ENCODE measurements at places on chromosomes 3 and 15. TPM values are rescaled to one million over a fixed set of nuclear protein-coding genes. Genes with fewer than 3 reads are reported as not detected.

Gene GATM
- total RNA-seq, result 3.5 TPM

Gene C3orf20
- total RNA-seq, result not detected

Gene BNC1
- not detected for total RNA-seq

Gene OR4F6
- not detected for total RNA-seq

Gene CMTM6
- 66.7 TPM for total RNA-seq

Gene WHAMM
- 9.1 TPM for total RNA-seq

- no peak for DNase-seq
These were observed 81.9 kb downstream of the LRRFIP2 start for GRCh38 chr3:37092484-37092883.

DNA sequence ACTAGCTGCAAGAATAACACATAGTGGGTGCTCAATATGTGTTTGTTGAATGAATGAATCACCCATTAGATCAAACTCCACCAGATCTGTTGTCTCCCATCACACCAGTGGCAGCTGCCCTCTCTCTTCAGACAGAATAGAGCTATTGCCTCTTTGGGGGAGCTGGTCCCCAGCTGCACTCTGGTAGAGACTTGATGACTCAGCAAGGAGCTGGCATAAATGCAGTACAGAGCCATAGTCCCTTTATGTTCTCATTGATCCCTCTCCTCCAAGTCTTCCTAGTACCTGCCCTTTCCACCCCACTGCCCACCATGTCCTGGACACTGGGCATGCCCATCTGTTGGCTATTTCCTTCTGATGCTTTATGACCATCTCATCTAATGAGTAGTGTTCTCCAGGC lies 361.9 kb downstream of the LRTM1 start:
- no peak for DNase-seq

DNA sequence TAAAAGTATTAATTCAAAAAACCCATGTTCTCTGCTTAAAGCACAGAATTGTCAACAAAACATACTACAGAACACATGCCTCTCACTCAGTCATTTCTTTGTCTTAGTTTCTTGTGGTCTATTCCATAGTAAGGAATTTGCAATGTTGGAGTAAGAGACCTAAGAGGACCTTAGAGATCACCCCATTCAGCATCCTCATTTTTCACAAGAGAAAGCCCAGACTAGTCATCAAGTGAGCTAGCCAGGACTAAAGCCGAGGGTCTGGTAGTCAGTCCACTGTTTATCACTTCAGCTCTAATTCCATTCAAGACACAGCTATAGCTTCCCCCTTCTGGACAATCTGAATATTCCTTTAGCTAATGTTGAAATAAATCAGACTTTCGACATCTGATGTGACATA lies 601.1 kb downstream of the FHIT start:
- DNase-seq, result no peak

GRCh38 chr3:46080969-46081345 lies 53.7 kb upstream of the XCR1 start:
- no peak for DNase-seq

GRCh38 chr3:14808025-14808424 lies 10.7 kb upstream of the FGD5 start:
- no peak for DNase-seq

- no peak for DNase-seq
These were observed 34.5 kb downstream of the TBC1D5 start for GRCh38 chr3:17707813-17708543.

GRCh38 chr15:40358471-40359353 lies 693 bp downstream of the DISP2 start:
- no peak for DNase-seq

GRCh38 chr3:12994607-12995388 lies 78.4 kb downstream of the IQSEC1 start:
- DNase-seq, result peak; percentile 91

DNA sequence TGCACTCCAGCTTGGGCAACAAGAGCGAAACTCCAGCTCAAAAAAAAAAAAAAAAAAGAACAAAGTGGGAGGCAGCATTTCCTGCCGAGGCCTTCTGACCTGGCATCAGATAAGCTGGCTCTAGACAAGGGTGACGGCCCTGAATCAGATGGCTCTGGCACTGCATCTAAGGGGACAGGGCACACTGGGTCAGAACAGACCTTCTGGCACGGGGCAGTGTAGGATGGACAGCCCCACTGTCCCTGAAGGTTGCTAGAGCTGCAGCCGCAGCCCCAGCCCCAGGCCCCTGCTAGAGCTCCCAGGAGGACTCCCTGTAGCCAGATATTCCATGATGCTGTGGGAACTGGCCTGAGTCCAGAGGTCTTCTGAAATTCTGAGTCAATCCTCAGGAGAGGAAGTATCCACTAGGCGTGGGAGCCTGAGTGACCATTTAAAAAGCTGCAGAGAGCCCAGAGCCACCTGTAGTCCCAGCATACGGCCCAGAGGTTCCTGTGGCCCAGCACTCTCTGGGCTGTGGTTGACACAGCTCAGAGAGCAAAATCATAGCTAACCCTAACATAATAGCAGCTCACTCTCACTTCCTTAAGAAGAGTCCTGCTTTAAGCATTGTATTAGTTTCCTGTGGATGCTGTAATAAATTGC lies 69.2 kb upstream of the MFGE8 start:
- no peak for DNase-seq

DNA sequence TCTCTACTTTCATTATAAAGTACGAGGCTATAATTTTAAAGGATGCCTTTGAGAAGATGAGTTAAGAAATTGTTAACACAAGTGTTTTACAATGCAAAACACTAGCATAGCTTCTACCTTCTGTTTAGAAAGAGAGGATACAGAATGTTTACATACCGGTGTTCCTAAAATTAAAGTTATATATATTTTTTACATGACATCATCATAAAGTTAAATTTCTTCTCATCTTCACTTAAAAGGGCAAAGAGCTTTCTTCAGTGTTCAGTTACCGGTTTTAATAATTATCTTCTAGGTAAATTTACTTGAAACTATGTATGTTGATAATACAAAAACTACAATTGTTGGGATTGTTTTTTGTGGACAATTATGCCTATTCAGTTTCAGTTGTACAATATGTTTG lies 32.7 kb upstream of the TM2D3 start:
- no peak for DNase-seq

Measured in left colon (tissue), 2 donors.